ENCODE measurements at places on chromosomes 3 and 15. TPM values are rescaled to one million over a fixed set of nuclear protein-coding genes. Genes with fewer than 3 reads are reported as not detected.

The IL1RAP gene
- 5.7 TPM for polyA plus RNA-seq

The UBAP1L gene
- 6.1 TPM for polyA plus RNA-seq

The GRIP2 gene
- 0.37 TPM for polyA plus RNA-seq

The TLR9 gene
- 0.59 TPM for polyA plus RNA-seq

The CIDEC gene
- polyA plus RNA-seq: 0.91 TPM

The TM6SF1 gene
- polyA plus RNA-seq: 11.7 TPM

The CHDH gene
- 0.57 TPM for polyA plus RNA-seq

The ECE2 gene
- polyA plus RNA-seq: not detected

The SYNPR gene
- polyA plus RNA-seq: 0.18 TPM

The ACAN gene
- 0.80 TPM for polyA plus RNA-seq

The P2RY13 gene
- polyA plus RNA-seq: 2.2 TPM

The DPPA2 gene
- 0.62 TPM for polyA plus RNA-seq

The LAMB2 gene
- 102 TPM for polyA plus RNA-seq
